ENCODE measurements at places on chromosomes 11 and 22.

DNA sequence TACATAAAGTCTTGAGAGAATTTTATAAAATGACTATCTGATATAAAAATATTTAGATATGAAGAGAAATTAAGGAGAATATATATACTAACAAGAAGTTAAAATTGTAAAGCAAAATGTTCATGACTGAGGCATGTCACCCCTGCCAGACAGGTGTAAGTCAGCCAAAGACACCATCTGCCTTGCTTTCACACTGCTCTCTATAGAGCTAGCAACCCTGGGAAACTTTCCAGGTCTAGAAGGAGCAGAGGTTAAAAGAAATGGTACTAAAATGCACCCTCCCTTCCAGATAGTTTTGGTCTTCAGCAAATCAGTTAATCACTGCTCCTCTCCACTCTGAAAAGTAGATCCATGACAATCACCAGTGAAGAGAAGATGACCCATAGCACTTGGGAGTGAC is 16.5 kb downstream of the PPP2R1B start:
- no peak for DNase-seq

GRCh38 chr11:116460156-116460920 is 312.4 kb downstream of the BUD13 start:
- DNase-seq = no peak

- DNase-seq = no peak
These were observed 128.6 kb downstream of the WNT11 start for GRCh38 chr11:76077575-76078150.

GRCh38 chr11:5246772-5247471 is 2.7 kb downstream of the HBG1 start:
- no peak for DNase-seq

DNA sequence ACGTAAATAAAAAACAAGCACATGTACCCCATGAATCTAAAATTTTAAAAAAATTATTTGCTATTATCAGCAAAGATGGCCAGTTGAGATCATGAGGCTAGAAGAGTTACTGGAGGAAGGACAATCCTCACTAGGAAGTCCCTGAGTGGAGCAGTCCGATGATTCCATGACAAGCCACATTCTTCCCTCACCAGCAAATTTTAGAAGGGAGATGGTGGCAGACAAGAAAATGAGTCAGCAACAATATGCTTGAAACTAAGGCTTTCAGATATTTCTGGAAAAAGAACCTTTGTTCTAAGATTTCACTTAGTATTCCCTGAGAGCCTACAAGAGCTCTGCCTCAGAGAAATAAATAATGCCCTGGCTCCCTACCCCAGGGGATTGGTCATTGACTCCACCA is 34.9 kb downstream of the P4HA3 start:
- DNase-seq = no peak

GRCh38 chr11:59710136-59710847 is 3.4 kb downstream of the OR10V1 start:
- DNase-seq = no peak

- DNase-seq = no peak
These were observed 36.9 kb upstream of the SYT13 start for GRCh38 chr11:45322891-45323600.

GRCh38 chr11:46410021-46410420 is 18.4 kb upstream of the CHRM4 start:
- no peak for DNase-seq

DNA sequence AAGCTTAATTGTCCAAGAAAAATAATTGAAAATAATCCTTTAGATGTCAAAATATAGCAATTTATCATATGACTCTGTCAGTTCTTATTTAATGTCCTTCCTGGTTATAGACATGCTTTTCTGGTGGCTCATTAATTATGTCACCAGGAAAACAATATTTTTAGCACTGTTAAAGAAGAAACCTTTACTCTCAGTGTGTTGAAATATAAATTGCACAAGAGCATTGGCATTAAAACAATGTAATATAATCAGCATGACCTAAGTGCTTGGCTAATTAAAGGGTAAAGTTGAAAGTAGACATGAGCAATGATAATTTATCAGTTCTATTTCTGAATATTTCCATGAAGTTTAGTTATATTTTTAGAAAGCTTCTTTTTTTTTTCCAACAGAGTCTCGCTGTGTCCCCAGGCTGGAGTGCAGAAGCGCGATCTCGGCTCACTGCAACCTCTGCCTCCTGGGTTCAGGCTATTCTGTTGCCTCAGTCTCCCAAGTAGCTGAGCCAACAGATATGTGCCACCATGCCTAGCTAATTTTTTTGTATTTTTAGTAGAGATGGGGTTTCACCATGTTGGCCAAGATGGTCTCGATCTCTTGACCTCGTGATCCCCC is 232.3 kb downstream of the JRKL start:
- DNase-seq = no peak

DNA sequence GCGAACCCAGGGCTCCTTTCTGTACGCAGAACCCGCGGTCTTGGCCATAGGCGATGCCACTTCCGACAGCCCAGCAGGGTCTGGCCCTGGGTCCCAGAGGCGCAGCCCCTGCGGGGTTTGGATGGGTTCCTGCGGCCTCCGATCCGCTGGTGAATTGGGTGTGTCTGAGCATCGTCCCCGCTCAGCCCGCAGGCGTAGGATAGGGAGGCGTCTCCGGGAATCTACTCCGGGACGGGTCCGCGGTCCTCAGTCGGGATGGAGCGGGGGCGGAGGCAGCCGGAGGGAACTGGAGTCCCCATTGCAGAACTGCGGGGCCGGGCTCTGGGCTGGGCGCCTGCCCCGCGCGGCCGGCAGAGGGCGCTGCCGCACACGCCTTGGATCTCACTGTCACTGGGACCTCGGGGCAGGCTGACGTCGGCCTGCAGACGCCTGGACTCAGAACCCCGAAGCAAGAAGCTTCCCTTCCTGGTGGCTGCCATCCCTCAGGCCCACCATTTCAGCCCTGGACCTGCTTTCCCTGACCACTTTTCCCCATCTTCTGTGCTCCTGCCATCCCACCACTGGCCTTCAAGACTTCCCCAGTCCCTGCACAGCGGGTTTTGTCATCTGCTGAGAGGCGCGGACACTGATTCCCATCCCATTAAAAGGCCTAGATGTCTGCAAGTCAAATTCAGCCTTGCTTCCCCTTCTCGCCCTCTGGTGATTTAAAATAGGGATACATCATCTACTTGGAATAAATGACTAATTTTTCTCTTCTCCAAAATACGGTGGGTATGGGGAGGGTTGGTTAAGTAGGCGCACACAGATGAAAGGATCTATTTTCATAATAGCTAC is 38.3 kb upstream of the CREB3L1 start:
- peak; percentile 89 for DNase-seq

DNA sequence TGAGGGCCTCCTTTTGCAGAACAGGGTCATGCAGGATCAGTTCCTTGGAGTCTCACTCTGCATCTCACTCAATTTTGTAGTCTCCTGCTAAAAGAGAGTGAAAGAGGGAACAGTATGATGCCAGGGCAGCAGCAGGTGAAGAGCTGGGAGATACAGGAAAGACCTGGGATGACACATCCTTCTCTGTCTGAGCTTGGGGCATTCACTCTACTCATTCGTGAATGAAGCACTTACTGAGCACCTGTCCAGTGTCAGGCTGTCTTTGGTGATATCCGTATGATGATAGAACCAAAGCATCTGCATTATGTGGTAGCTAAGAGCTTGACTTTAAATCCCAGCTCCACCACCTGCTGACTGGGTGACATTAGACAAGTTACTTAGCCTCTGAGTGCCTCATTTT is 14.4 kb downstream of the SREBF2 start:
- DNase-seq = no peak

GRCh38 chr11:109902764-109903433 is 190.3 kb upstream of the ZC3H12C start:
- no peak for DNase-seq

- no peak for DNase-seq
These were observed 29.6 kb downstream of the GALNT18 start for GRCh38 chr11:11592146-11592684.

DNA sequence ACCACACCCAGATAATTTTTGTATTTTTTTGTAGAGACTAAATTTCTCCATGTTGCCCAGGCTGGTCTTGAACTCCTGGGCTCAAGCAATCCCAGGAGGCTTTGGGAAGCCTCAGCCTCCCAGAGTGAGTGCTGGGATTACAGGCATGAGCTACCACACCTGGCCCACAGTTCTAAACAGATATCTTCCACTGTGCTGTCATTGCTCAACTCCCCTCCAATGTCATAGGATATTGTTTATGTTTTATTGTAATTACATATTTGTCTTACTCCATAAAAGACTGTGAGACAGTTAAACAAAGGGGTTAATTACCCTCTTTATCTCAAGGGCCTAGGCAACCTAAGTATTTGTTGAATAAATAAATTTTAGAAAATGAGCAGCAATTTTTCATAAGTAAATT is 204.2 kb downstream of the GRM5 start:
- DNase-seq = no peak

DNA sequence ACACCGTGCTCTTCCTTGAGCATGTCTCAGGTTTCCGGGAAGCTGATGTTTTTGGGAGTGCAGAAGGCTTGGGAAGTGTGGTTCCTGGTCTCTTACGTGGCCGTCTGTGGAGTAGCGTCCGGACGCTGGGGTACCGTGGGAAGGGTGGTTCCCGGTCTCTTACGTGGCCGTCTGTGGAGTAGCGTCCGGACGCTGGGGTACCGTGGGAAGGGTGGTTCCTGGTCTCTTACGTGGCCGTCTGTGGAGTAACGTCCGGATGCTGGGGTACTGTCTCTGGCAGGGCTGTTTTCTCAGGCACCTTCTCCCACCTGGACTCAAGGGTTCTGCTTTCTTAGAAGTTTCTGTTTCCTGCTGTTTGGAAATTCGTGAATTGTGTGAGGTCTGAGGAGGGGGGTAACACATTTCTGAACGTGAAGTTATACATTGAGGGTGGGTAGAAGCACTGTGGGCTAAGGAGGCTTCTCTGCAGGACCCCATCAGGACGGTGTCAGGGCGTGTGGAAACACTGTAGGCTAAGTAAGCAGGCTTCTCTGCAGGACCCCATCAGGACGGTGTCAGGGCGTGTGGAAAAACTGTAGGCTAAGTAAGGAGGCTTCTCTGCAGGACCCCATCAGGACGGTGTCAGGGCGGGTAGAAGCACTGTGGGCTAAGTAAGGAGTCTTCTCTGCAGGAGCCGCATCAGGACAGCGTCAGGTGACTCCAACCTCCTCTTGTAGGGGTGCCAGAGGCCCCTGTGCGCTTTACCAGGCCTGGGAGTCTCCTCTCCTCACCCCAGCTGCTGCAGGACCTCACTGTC is 5.3 kb upstream of the IFITM3 start:
- DNase-seq = no peak

DNA sequence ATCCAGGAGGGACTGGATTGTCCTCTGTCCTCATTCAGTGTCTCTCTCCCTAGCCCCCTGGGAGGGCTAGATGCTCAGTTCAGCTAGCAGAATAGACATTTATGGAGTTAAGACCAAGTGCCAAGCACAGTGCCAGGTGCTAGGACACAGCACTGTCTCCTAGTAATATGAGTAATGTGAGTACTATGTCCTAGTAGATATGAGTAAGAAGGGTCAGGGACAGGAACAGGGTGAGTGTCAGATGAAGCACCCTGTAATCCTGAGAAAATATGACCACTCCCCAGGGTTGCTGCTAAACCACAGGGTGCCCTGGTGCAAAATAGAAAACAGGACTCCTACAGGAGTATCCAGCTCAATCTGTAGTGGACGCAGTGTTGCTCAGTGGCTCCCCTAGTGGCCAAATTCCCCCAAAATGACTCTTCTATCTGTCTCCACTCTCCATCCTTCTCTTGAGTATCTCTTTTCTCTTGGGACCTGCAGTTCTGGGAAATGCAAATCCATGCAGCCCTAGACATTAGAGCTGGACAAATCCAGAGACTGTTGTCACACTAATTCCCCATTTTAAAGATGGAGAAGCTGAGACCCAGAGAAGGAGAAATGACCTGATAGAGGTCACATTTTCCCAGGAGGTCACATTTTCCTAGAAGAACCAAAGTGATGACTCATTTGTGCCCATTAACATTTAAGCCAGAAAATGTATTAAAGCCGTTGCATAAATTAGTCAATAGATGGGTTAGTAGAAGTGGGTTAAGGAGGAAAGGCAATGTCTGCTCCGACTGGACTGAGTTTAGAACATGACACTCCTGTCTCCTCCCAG is 214.3 kb downstream of the NXPE2 start:
- DNase-seq = peak; percentile 1

DNA sequence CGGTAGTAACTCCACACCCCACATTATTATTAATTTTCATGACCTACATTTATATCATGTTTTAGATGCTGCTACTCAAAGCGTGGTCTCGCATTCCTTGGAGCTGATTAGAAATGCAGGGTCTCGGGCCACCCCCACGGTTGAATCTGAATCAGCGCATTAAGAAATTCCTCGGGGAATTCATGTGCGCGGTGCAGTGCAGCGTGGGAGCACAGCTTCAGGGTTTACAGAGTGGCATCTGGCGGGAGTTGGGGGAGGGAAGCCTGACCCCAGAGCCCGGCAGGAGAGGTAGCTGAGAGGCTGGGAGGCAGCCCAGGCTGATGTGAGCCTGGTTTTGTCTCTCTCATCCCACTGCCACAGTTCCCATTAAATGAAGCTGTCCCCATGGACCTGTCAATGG is 48.1 kb upstream of the DAGLA start:
- DNase-seq = no peak

GRCh38 chr11:121651257-121651605 is 198.5 kb upstream of the SORL1-AS1 start:
- no peak for DNase-seq

DNA sequence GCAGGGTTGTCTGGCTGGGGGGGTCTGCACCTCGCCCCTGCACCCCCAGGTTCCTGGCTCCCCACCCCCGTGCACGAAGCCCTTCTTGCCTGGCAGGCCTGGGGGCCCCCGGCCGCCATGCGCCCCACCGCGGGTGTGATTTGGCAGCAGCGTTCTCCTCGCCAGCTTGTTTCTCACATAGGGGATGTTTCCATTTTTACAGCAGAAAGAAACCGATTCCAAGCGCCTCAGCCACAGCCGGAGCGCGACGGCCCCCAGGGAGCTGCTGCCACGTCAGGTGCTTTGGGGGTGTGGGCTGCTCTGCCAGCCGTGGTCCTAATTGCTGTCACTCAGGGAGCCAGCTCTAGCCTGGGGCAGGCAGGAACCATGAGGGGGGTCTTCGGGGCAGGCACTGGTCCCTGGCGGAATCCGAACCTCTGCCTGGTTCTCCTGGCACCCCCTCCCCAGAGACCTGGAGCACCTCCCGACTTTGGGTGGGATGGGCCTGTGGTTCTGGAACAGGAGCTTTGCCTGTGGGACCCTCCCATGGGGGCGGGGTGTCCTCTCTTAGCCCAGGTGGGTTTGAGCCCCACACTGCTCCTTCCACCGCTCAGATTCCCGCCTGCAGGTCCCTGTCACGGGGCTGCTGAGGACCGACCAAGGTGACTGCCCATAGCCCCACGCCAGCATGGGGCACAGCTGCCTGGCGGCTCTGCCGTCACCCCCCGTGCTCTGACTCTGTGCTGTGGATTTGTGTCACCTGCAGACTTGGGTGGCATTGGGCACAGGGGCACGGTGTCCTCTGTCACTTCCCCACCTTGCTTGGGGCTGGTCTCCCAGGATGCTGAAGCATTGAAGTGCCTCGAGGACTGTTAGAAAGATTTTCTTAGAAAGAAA is 54.0 kb downstream of the RTN4R start:
- no peak for DNase-seq

GRCh38 chr22:50688448-50688847 is 15.8 kb downstream of the SHANK3 start:
- DNase-seq = no peak

GRCh38 chr11:33419924-33420323 is 162.7 kb downstream of the HIPK3 start:
- no peak for DNase-seq

- no peak for DNase-seq
These were observed 30.4 kb downstream of the NEAT1 start for GRCh38 chr11:65452806-65453490.

- no peak for DNase-seq
These were observed 34.5 kb upstream of the CYB5R3 start for GRCh38 chr22:42683578-42684283.

GRCh38 chr22:48784701-48785503 is 1042.8 kb downstream of the BRD1 start:
- no peak for DNase-seq

Data from activated CD4-positive, alpha-beta T cell treated with anti-CD3 and anti-CD28 coated beads, Interleukin-2, amount 50 U/mL, for 16 hours (primary cell).